Hepatic stellate cell (primary cell): ENCODE measurements at places on chromosomes 4 and X.

- DNase-seq: no peak
These were observed 107.5 kb downstream of the EGF start for GRCh38 chr4:110020139-110020538.

DNA sequence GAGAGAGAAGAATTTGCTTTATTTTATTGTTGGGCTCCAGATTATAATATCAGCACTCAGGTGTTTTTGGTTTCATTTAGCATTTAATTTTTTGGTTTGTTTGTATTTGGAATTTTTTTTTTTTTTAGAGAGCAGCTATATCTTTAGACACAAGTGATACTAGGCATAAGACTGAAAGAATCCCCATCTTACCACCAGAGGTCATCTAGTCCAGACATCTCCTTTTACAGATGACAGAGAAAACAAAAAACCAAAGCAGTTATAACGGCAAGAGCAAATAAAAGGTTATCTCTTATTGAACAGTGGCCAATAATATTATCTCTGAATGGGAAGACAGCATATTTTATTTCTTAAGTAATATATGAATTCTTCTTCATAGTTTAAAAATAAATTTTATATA is 22.8 kb downstream of the USP38 start:
- no peak for DNase-seq

GRCh38 chrX:16567681-16568080 is 82.3 kb upstream of the S100G start:
- no peak for DNase-seq

- no peak for DNase-seq
These were observed 13.9 kb downstream of the RP2 start for GRCh38 chrX:46850771-46851170.

GRCh38 chr4:67020438-67020797 is 524.9 kb downstream of the CENPC start:
- no peak for DNase-seq

GRCh38 chr4:70874268-70875156 is 27.7 kb upstream of the MOB1B start:
- no peak for DNase-seq

GRCh38 chrX:114717921-114718320 is 134.0 kb downstream of the HTR2C start:
- no peak for DNase-seq
